Ureter (tissue), 1 donor: ENCODE measurements at places on chromosomes 2 and 18. TPM values are rescaled to one million over a fixed set of nuclear protein-coding genes. Genes with fewer than 3 reads are reported as not detected.

DNA sequence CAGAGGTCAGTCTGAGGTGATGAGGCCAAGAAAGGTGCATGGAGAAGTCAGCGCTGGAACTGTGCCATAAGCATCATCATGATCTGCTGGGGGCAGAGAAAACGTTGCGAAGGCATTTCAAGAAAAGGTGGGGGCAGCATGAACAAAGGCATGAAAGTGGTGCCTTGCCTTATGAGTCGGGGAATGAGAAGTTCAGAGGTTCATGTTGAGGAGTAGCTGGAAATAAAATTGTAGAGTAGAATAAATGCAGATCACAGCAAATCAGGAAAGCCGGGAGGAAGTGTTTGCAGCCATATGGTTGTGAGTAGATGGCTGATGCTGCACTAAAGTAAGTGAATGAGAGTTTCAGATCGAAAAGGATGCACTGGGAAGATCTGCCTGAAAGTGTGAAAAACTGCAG, 72.1 kb upstream of the ARL5A start:
- no peak for DNase-seq

GRCh38 chr2:341017-341542, 53.2 kb upstream of the ALKAL2 start:
- no peak for DNase-seq

DNA sequence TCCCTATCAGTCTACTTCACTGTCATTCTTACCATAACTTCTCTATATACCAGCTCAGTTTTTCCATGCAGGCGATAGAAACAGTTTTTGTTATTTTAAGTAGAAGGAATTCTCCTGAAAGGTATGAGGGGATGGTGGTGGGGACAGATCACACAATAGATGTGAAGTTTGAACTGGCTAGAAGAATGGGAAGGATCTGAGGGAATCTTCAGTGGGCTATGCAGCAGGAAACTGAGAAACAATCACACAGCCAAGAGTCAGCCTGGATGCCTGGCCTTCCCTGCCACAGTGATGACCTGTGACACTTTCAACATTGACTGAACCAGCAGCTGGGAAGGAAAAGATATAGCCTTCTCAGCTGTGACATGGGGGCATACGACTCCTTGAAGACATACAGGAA, 329.1 kb upstream of the GULP1 start:
- no peak for DNase-seq

DNA sequence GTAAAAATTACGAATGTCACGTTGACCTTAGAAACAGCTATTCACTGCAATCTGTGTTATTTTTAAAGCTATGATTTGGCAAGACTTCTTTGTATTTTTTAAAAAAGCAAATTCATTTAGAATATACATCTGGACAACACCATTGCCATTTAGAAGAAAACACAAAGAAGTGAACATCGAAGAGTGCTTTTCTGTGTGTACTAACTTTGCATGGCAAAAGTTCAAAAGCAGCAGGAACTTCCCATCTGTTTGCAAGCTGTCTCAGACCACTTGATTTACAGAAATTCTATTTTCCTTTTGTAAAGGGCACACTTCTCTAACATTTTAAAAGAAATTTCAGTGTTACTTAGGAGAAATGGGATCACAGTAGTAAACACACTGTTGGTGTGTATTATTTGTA, 145.9 kb downstream of the CALCRL start:
- no peak for DNase-seq

- DNase-seq, result no peak
Measured at GRCh38 chr2:9983401-9984216, 32.1 kb downstream of the GRHL1 start.

GRCh38 chr18:77165503-77166188, 33.1 kb upstream of the MBP start:
- DNase-seq, result no peak

The C2orf78 gene
- total RNA-seq, result not detected

The TMEM87B gene
- 51.0 TPM for total RNA-seq

The REG1A gene
- not detected for total RNA-seq

The NPAS2 gene
- 102 TPM for total RNA-seq

The ELOA2 gene
- total RNA-seq, result not detected

The GRB14 gene
- 6.7 TPM for total RNA-seq

The CASP10 gene
- total RNA-seq, result 16.6 TPM
